Lower lobe of right lung (tissue), 2 donors: ENCODE measurements at places on chromosomes 13 and 19. TPM values are rescaled to one million over a fixed set of nuclear protein-coding genes. Genes with fewer than 3 reads are reported as not detected.
A peak's percentile ranks its signal among the peaks of the same experiment; 100 is the strongest.

DNA sequence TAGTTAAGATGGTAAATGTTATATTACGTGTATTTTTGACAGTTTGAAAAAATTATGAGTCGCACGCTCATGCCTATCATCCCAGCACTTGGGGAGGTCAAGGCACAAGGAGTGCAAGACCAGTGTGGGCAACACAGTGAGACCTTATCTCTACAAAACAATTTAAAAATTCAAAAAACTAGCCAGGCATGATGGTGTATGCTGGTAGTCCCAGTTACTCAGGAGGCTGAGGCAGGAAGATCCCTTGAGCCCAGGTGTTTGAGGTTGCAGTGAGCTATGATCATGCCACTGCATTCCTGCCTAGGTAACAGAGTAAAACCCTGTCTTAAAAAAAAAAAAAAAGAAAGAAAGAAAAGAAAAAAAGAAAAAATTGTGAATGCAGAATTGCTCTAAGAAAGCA, 58.0 kb downstream of the TBC1D4 start:
- no peak overlapping the region for H3K27ac ChIP-seq
- peaks cover 16% of the 10 kb centered on the region for H3K4me1 ChIP-seq
- DNase-seq: no peak

DNA sequence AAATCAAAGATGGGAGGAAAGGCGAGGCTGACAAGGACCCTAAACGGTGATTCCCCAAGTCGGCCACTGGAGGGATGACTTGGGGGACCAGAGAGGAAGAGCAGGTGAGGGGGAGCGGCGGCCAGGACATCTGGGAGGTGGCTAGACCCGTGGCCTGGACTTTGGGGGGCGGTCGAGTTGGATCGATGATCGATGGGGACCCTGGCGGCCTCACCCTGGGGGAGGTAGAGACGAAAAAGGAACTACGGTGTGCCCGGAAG, 7.7 kb upstream of the CIRBP start:
- peak overlapping the region; percentile 76 for H3K4me3 ChIP-seq
- H3K27me3 ChIP-seq: no peaks in the 10 kb centered on the region
- H3K36me3 ChIP-seq: peaks cover 17% of the 10 kb centered on the region
- peak; percentile 61 for DNase-seq

- H3K27ac ChIP-seq: no peak overlapping the region
- DNase-seq: no peak
- no peak overlapping the region for H3K4me3 ChIP-seq
- peaks cover 8% of the 10 kb centered on the region for H3K27me3 ChIP-seq
- no peaks in the 10 kb centered on the region for H3K36me3 ChIP-seq
Measured at GRCh38 chr19:18960370-18960769, 19.4 kb upstream of the HOMER3 start.

DNA sequence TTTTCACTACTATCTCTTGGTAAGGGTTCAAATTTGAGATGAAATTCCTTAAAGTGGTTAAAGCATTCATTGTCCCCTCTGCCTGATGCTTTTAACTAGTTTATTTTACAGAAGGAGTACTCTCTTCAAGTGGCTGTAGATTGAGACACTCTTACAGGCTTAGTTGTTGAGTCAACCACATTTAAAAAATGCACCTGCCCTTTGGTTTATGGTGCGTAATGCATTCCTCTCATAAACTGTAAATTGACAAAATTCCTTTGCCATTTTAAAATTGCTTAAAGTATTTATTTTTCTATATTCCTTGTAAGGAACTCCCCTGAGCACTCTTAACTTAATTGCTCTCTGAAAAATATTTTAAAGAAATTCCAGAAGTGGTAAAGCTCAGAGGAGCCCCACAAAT, 826 bp upstream of the GPC5 start:
- H3K36me3 ChIP-seq: no peaks in the 10 kb centered on the region
- H3K27ac ChIP-seq: no peak overlapping the region
- peaks cover 48% of the 10 kb centered on the region for H3K27me3 ChIP-seq
- DNase-seq: no peak
- no peak overlapping the region for H3K4me3 ChIP-seq

GRCh38 chr13:95620030-95620824, 24.3 kb downstream of the DZIP1 start:
- H3K4me1 ChIP-seq: no peaks in the 10 kb centered on the region
- no peak for DNase-seq
- H3K36me3 ChIP-seq: peaks cover 5% of the 10 kb centered on the region
- no peaks in the 10 kb centered on the region for H3K27me3 ChIP-seq
- no peak overlapping the region for H3K27ac ChIP-seq
- H3K4me3 ChIP-seq: no peak overlapping the region

- peaks cover 93% of the 10 kb centered on the region for H3K36me3 ChIP-seq
- no peaks in the 10 kb centered on the region for H3K27me3 ChIP-seq
- no peak overlapping the region for H3K27ac ChIP-seq
- no peak for DNase-seq
Measured at GRCh38 chr13:20035130-20035529, 76.6 kb downstream of the ZMYM2 start.

- H3K4me1 ChIP-seq: no peaks in the 10 kb centered on the region
- no peaks in the 10 kb centered on the region for H3K36me3 ChIP-seq
- H3K4me3 ChIP-seq: no peak overlapping the region
- H3K27ac ChIP-seq: no peak overlapping the region
Measured at GRCh38 chr19:31499281-31500196, 150.3 kb upstream of the TSHZ3 start.

PNMA8C gene
- 0.18 TPM for total RNA-seq

GRCh38 chr13:26867451-26868091, 107.0 kb upstream of the GPR12 start:
- H3K36me3 ChIP-seq: no peaks in the 10 kb centered on the region
- no peak overlapping the region for H3K4me3 ChIP-seq
- H3K27ac ChIP-seq: no peak overlapping the region
- DNase-seq: no peak
- peaks cover 12% of the 10 kb centered on the region for H3K27me3 ChIP-seq
- no peaks in the 10 kb centered on the region for H3K4me1 ChIP-seq

SPINT2 gene
- 202 TPM for total RNA-seq

FBN3 gene
- total RNA-seq: 7.0 TPM

DNA sequence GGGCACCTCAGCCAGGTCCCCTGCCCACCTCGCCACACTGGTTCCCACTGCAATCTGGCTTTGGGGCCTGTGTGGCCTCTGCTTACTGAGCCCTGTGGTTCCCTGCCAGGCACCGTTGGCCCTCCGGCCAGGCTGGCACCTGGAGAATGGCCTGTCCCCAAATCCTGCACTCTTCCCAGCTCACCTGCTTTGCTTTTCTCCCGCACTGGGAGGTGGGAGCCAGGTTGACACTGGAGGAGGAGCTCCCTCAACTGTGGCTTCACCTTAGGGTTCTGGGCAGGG, 97.0 kb downstream of the SCGB2B2 start:
- H3K36me3 ChIP-seq: no peaks in the 10 kb centered on the region
- H3K4me3 ChIP-seq: no peak overlapping the region
- H3K27me3 ChIP-seq: no peaks in the 10 kb centered on the region

GRCh38 chr13:113926301-113926761, 47.5 kb downstream of the C13orf46 start:
- H3K4me3 ChIP-seq: no peak overlapping the region
- no peaks in the 10 kb centered on the region for H3K36me3 ChIP-seq
- H3K27ac ChIP-seq: no peak overlapping the region
- DNase-seq: no peak

RNF17 gene
- not detected for total RNA-seq
